ENCODE measurements at places on chromosomes 16 and 17. TPM values are rescaled to one million over a fixed set of nuclear protein-coding genes. Genes with fewer than 3 reads are reported as not detected.

DNA sequence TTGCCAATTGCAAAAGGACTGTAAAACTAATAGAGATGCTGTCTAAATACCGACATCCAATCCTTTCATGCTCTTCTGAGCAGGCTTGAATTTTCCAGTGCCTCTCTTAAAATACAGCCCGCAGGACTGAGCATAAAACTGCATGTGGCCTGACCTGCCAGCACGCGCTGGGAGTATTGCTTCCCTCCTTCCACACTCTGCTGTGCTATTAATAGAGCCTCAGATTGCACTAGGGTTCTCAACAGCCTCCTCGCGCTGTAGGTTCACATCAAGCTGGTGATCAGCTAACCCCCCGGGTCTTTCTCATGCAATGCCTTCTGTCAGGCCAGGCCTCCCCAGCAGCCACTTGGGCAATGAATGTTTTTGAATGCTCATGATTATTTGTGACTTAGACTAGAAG lies 14.2 kb upstream of the MSI2 start:
- no peak overlapping the region for H3K27ac ChIP-seq
- H3K27me3 ChIP-seq, result peaks cover 14% of the 10 kb centered on the region
- no peak overlapping the region for H3K4me3 ChIP-seq
- peaks cover 8% of the 10 kb centered on the region for H3K4me1 ChIP-seq

Gene SDK2
- total RNA-seq, result 29.3 TPM

GRCh38 chr17:8621585-8621984 lies 8.9 kb downstream of the MYH10 start:
- no peak overlapping the region for H3K27ac ChIP-seq
- no peak for DNase-seq
- peaks cover 7% of the 10 kb centered on the region for H3K4me1 ChIP-seq
- peaks cover 11% of the 10 kb centered on the region for H3K36me3 ChIP-seq

Gene CDK5R1
- total RNA-seq, result 8.4 TPM

DNA sequence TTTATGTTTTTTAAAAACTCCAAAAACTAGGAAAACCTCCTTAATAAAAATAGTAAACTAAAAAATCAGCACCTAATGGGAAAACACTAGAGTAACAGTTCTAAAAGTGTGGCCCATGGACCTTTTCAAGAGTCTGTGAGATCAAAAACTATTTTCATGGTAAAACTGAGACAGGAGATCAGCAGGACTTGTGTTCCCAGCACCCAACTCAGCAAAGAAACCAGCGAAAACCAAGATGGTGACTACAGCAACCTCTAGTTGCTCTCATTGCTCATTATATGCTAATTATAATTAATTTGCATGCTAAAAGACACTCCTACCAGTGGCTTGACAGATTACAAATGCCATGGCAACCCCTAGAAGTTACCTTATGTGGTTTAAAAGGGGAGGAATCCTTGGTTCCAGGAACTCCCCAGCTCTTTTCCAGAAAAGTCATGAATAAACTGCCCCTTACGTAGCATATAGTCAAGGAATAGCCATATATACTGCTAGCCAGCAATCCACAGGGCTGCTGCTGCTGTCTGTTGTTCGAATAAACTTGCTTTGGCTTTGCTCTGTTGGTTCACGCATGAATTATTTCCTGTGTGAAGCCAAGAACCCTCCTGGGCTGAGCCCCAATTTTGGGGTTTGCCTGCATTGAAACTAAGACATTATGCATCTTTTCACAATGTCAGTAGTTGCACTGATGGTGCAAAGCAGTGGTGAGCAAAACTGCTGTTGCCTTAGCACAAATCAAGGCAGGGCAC lies 12.4 kb downstream of the CMTR2 start:
- no peak overlapping the region for H3K27ac ChIP-seq
- no peaks in the 10 kb centered on the region for H3K27me3 ChIP-seq
- H3K4me1 ChIP-seq, result no peaks in the 10 kb centered on the region
